ENCODE measurements at places on chromosomes 2 and 18.

DNA sequence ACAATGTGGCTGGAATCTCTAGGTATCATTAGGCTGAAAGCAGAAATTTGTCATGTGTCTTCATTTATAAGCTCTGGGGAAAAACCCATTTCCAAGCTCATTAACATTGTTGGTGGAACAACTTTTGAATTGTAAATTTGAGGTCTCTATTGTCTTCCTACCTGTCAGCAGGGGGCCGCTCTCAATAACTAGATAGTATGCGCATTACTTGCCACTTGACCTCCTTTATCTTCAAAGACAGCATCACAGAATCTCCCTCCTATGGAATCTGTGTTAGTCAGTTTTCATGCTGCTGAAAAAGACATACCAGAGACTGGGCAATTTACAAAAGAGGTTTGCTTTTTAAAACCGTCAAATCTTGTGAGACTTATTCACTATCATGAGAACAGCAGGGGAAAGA, 223.1 kb downstream of the CALCRL start:
- DNase-seq = no peak

- DNase-seq = no peak
Measured at GRCh38 chr2:129490641-129491040, 488.8 kb upstream of the RAB6C start.

DNA sequence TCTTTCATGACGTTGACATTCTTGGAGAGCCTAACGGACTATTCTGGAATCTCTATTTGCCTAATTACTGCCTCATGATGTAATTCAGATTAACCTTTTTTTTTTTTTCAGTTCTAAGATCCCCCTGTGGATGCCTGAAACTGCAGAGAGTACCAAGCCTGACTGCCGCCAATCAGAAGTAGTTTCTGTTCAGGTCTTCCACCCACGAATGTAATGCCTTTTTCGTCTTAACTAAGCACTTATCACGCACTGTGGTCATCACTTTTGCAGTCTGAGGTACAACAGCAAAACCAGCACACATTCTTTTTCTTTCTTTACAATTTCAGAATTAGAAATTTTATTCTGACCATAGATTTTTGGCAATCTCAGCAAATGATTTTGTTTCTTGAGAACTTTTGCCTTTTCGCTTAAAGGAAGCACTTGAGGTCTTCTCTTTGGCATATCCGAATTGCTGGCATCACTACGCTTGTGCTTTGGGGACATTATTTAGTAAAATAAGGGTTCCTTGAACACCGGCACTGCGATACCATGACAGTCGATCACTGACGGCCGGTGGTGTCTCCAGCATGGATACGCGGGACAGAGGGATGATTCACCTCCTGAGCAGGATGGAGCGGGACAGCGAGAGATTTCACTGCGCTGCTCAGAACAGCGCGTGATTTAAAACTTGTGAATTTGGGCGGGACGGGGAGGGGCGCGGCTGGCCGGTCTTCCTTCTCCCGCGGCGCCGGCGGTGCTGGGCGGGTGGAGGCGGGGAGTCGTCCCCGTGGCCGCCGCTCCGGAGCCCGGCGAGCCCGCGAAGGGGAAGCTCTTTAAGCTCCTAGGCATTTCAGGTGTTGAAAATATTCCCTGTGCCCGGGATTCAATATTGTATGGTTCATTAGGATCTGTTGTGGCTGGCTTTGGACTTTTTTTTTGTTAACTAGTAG, 32.0 kb upstream of the GPR55 start:
- peak; percentile 71 for DNase-seq

DNA sequence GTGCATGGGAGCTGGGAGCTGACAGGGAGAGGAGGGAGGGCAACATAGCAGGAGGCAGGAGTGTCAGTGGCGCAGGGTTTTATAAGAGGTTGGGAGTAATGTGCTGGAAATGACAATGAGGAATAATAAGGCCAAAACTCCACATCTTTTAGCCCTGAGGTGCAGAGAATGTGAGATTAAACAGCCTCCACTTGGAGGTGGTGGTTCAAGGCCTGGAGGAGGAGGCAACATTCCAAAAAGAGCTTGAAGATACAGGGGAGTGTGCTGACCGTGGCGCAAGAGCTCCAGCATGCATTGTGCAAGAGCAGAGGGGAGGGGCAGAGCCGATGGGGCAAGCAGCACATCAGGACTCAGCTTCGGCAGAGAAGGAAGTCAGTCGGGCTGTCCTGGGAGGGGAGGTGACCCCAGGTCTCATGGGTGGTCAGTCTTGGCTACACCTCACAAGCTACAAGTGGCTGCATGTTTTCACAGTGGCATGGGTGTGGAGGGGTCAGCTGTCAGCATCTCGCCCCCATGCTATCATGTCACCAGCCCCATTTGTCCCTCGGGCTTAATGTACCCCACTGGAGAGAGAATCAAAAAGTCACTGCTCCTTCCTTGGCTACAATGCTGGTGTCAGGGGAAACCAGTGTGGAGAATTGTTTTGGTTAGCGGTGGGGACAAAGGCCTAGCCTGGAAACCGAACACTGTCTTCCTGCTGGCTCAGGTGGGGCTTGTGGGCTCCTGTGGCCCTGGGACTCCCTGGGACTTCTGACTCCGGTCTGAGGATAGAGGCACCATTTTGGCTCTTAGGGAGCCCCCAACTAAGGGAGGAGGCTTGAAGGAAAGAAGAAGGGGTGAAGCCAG, 208.0 kb downstream of the ZFP36L2 start:
- DNase-seq = no peak

DNA sequence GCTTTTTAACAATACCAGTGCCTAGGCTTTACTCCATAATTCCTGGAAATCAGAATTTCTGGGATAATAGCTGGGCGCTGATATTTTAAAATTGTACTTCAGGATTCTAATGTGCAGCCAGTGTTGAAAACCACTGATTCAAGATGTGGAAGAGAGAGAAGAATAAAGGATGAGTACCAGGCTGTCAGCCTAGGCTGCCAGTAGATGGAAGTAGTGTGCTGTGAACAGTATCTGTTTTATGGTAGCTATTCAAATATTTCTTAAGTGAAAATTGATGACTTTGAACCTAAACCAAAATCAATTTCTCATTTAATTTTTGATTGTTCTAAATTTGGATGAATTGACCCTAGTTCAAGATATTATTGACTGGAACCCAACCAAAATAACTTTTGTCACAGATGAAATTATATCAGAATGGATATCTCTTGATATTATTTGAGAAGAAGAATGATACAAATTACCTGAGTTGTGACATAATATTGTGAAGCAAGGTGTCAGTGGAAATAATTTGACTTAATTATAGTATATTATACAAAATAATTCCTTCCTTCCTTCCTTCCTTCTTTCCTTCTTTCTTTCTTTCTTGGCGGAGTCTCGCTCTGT, 88.0 kb downstream of the COMMD1 start:
- DNase-seq = peak; percentile 59

GRCh38 chr2:74821177-74822126, 12.5 kb upstream of the HK2 start:
- DNase-seq = no peak

GRCh38 chr18:24000613-24001490, 13.7 kb upstream of the TTC39C start:
- no peak for DNase-seq

DNA sequence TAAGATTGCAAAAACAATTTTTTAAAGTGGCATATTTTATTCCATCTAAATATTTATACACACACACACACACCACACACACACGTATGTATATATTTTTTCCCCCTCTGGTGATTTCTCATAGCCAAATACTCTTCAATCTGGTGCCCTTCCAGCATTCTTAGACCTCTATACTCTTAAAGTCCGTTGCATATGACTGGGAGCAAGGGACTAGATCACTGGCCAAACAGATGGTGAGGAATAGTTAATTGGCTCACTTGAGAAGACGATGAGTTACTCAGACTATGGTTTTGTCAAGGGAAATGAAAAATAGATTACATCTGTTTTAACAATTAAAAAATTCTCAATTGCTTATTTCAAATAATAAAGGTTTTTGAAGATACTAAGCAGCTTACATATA, 512.5 kb upstream of the LRRTM4 start:
- no peak for DNase-seq

DNA sequence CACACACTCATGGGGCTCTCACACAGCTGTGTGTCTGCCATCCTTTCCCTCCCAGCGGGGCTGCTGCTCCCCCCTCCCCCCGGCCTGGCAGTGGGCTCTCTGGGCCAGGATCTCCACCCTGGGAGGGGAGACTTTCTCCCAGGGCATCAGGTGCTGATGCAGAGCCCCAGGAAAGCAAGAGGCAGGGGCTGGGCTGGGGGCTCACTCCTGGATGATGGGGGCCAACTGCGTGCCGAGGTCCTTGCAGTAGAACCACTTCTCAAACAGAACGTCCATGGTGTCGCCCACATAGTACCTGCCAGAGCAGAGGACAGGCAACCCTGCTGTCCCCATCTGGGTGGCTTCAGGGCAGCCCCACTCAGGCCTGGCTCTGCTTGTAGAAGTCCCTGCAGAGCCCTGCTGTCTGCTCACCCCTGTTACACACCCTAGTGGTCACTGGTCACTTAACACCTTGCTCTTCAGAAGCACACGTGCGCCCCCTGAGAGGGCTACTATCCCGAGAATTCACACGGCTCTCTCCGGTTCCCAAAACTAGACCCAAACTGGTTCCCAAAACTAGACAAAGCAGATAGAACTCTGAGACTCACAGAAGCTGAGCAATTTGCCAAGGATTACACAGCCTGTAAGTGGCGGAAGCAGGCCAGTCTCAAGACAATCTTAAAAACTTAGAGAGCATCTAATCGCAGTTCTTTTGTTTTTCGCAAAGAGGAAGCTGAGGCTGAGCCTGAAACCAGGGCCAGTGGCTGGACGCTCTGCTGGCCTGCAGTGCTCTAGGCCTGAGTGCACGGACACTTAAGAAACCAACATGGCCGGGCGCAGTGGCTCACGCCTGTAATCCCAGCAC, 6.6 kb upstream of the OXER1 start:
- peak; percentile 56 for DNase-seq

DNA sequence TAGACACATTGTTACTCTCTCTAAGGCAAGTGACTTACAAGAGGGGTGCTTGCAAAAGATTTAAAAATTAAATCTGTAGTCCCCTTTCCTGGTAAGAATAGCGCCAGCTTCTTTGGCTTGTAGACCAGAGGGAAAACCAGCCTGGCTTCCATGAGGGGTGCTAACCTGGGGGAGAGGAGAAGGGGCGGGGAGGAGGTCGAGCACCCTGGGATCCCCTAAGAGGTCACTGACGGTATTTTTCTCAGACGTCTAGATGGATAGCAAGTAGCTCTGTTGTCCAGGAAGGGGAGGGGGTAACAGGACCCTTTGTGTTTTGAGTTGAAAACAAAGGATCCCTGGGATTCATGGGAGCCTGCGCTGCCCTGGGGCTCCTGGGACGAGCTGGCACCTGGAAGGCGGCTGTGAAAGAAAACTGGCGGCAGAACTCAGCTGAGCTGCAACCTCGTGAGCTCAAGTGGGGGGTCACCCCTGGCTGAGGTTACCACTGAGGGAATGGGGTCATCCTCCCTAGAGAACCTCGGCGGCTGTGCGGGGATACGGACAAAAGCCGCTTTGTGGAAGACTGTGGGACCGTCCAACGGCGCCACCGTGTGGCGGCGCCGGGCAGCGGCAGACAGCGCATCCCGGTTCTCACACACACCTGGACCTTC, 37.8 kb upstream of the MRPL19 start:
- DNase-seq = peak; percentile 55

DNA sequence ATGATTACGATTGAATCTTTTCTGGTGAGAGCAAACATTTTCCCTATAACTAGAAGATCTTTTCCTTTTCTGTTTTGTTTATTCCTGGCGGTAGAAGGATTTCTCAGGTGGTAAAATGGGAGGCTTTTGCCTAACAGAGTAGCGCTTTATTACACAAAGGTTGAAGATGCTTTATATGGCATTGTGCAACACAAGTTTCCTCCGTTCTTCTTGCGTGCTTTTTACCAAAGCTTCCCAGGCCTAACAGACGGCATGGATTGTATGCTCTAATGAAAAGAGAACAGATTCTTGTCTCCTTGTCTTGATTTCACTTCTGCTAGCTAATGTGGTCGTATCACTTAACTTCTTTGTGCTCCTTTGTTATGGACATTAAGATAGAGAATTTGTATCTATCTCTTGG, 43.8 kb downstream of the MYO1B start:
- DNase-seq = no peak

- DNase-seq = no peak
Measured at GRCh38 chr2:229733611-229734245, 19.4 kb upstream of the DNER start.

- no peak for DNase-seq
Measured at GRCh38 chr2:19861813-19862212, 40.0 kb downstream of the TTC32 start.

DNA sequence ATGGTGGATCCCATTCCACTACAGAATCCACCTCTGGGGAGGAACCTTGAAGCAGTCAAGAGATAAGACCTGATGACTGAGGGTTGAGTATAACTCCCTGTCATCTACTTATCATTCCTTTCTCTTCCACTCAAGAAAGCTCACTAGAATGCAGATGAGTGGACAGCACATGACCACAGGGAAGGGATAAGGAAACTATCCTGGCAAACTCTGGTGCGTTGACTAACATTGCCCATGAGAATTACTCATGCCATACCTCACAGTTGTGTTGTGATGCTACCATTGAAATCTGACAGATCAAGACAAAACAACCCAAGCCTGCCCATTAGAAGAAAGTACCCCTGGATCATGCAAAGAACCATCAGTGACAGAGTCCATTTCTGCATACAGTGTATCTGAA, 26.5 kb downstream of the SLC16A14 start:
- no peak for DNase-seq

- DNase-seq = no peak
Measured at GRCh38 chr2:24717263-24717951, 75.8 kb downstream of the PTRHD1 start.

DNA sequence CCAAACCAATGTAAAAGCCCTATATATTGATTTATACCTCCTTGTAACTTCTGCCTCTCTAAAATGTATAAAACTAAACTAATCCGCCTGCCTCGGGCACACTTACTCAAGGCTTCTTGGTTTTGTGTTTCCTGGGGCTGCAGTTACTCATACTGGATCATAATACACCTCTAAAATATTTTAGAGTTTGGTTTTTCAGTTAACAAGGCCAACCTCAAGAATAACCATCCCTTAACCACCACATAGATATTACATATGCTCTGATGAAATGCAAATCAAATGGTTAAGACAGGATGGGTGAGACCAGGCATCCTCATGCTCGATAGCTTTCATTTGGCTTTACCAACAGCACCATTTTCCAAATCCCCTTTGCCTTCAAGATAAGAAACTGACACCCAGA, 46.4 kb downstream of the UXS1 start:
- DNase-seq = no peak

DNA sequence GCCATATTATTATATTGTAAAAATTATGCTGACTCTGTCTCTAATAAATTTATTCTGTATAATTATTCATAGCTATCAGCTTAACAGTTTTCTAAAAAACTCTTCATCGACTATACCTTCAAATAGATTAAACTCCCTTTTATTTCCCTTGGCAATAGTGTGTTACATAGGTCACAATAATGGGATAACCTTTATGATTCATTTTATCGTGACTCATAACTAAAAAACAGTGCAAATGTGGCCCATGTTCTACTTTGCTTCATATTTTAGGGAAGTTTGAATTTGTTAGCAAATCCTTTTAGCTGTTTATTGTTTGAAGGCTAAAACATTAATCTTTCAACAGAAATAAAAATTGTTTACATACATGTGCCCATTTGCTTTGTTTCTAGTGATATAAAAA, 783.2 kb upstream of the CDH2 start:
- no peak for DNase-seq

GRCh38 chr2:99707592-99707991, 217.8 kb upstream of the REV1 start:
- DNase-seq = no peak

GRCh38 chr18:27985832-27986231, 191.1 kb downstream of the CDH2 start:
- no peak for DNase-seq

- DNase-seq = peak; percentile 68
Measured at GRCh38 chr2:28583899-28584553, 88.2 kb downstream of the PLB1 start.

- no peak for DNase-seq
Measured at GRCh38 chr2:203649176-203649814, 57.1 kb upstream of the CD28 start.
